ENCODE measurements at places on chromosomes 4 and X.

- no peak for DNase-seq
Measured at GRCh38 chrX:154333837-154334271, 38.3 kb downstream of the TKTL1 start.

DNA sequence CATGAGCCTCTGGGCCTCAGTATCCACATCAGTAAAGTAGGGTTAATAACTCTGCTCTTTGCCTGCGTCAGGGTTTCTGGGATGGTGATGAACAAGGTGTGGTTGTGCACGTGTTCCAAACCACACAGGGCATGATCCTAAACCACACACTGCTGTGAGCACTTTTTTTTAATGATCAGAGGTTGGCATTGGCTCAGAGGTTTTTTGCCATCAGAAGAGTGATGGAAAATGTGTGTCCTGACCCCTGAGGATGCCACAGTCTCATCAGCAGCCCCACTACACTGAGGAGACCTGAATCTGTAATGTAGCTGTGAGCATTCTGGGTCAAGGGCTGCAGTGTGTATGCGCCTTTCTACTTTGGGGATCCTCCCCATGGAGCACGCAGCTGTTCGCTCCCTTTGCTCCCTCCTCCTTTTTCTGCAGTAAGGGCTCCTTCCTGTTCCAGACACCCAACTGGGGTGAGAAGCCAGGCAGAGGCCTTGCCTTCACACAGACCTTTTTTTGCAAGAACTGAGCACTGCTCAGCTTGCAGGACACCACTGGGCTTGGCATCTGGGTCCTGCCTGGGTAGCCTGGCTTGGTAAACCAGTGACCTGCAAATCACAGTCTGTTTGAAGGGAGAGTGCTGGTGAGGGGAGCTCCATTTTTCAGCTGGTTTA is 87.5 kb downstream of the MAMLD1 start:
- DNase-seq = peak; percentile 33

DNA sequence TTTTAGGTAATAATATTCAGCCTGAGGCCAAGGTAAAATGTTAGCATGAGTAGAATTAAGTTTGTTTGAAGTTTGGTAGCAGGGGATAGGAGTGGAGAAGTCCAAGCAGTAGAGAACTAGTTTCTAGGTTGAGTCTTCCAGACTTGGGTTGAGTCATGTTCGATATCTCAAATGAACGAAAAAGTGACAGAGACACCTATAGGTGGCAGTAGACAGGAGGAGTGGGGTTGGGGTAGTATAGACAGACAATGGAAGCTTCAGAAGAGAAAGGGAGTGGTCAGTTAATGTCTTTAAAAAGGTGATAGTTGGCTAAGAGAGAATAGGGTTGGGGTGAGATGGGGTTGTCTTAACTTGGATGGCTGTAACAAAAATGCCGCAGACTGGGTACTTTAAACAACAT is 58.7 kb upstream of the EMCN start:
- no peak for DNase-seq

DNA sequence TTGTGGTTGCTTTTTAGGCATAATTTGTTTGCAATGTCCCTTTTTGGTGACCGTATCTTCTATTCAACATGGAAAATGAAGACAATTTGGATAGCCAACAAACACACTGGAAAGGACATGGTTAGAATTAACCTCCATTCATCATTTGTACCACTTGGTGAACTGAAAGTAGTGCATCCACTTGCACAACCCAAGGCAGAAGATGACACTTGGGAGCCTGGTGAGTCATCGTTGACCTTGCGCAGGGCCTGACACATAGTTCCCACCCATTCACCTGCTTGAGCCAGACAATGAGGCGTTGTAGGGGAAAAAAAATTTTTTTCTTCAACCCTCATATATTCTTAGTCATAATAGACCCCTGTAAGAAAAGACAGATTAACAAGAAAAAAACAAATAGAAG is 32.4 kb downstream of the EGF start:
- peak; percentile 67 for DNase-seq

DNA sequence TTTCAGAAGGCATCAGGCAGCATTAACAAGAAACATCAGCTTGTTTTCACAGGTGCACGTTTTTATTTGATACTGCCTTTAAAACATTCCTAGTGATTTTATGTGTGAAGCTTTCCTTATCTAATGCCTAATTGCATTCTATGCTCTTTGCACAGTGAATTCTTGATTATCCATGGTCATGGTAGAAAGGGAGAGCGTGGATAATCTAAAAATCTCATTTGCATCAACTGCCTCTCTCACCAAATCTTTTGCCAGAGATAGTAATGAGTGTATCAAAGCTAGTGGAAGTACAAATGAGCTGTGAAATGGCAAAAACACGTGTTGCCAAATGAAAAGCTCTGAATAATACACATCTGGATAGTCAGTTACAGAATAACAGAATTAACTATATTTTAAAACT is 170.5 kb downstream of the NAA11 start:
- no peak for DNase-seq

DNA sequence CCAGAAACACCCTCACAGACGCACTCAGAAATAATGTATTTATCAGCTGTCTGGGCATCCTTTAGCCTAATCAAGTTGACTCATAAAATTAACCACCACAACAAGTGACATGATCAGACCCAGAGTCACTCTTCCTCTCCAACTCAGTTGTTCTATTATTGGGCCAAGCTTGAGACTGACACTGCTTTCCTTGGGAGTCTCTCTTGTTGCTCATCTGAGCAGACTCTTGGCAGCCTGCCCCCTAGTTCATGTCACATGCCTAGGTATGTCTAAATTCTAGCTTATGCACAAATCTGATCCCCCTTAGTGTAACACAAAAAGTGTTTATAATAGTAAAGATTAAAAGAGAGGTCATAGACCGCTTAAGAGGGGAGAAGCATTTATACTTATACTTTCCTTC is 72.6 kb upstream of the ADAMTS3 start:
- no peak for DNase-seq

GRCh38 chrX:109533631-109534030 is 3.0 kb upstream of the NXT2 start:
- no peak for DNase-seq

- no peak for DNase-seq
Measured at GRCh38 chr4:35189988-35190613, 1054.2 kb downstream of the ARAP2 start.

- DNase-seq = no peak
Measured at GRCh38 chrX:92260102-92260501, 480.9 kb downstream of the PCDH11X start.

GRCh38 chr4:82069883-82070638 is 303.7 kb downstream of the HNRNPD start:
- no peak for DNase-seq

GRCh38 chr4:116391020-116391419 is 694.4 kb downstream of the TRAM1L1 start:
- no peak for DNase-seq

DNA sequence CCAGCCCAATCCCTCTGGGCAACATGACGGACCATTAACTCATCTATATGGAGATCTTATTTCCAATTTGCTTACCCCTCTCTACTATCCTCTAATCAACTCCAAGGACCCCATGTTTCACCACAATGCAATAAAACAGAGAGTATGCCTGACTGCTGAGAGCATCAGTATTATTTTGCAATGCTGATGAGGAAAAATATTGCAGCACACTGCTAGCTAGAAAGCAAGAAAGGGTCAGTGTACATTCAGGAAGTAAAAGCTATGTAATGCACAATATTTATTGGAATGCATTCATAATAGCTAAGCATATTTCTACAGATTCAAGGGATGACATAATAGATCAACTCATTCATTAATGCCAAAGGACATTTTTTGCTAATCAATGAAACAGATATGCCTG is 33.2 kb downstream of the ARAP2 start:
- no peak for DNase-seq

DNA sequence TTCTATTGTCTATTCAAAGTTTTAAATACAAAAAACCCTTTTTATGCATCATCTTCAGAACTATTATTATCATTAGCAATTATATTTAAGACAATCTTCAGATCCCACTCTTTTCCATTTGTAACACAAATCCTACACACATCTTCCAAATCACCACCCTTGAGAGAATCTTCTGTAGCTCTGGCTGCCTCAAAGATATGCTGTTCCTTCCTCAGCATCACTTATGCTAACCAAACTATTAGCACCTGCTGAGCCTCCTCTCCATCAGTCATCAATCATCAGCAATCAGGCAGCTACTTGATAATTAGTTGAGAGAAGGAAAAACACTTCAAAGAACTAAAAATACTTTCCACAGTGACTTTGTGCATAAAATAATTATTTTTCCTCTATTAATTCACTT is 1082.2 kb downstream of the C4orf33 start:
- no peak for DNase-seq

GRCh38 chrX:52425775-52426174 is 57.0 kb downstream of the XAGE2 start:
- DNase-seq = no peak

GRCh38 chr4:88439161-88439760 is 17.7 kb upstream of the HERC5 start:
- DNase-seq = no peak

DNA sequence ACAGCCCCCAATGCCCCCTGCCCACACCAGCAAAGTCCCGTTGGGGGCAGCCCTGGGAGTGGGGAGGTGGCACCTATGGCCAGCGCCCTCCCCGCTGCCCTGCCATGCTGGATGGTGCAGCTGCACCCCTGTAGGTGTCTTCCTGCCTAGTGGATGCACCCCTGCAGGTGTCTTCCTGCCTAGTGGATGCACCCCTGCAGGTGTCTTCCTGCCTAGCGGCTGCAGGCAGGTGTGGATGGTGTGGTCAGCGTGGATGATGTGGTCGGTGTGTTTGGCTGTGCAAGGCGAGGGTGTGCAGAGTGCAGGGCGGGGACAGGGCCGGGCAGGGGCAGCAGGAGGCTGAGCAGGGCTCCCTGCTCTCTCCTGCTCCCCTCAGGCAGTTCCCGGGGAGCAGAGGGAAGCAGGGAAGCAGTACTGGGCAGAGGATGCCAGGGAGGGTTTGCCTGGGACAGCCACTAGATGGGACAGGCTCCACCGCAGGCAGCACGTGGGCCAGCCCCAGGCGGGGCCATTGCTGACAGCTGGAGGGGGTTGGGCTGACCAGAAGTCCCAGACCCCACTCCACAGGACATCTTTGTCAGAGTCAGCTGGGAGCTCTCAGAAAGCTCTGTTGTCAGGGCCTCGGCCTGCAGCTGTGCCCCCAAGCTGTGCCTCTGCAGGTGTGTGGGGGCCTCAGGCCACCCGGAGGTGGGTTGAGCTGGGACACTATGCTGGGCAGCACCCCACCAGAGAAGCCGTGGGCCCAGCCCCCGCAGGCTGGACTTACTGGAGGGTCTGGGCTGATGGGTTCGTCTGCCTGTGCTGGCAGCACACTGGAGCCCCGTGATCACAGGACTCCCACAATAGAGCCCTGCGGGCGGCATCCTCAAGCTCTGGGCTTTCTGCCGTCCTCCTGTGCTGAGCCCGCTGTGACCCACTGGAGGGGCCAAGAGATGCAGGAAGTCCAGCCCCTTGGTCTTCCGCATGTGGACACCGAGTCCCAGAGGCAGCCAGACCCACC is 23.7 kb downstream of the DOK7 start:
- no peak for DNase-seq

- no peak for DNase-seq
Measured at GRCh38 chr4:16862697-16863096, 35.7 kb downstream of the LDB2 start.

DNA sequence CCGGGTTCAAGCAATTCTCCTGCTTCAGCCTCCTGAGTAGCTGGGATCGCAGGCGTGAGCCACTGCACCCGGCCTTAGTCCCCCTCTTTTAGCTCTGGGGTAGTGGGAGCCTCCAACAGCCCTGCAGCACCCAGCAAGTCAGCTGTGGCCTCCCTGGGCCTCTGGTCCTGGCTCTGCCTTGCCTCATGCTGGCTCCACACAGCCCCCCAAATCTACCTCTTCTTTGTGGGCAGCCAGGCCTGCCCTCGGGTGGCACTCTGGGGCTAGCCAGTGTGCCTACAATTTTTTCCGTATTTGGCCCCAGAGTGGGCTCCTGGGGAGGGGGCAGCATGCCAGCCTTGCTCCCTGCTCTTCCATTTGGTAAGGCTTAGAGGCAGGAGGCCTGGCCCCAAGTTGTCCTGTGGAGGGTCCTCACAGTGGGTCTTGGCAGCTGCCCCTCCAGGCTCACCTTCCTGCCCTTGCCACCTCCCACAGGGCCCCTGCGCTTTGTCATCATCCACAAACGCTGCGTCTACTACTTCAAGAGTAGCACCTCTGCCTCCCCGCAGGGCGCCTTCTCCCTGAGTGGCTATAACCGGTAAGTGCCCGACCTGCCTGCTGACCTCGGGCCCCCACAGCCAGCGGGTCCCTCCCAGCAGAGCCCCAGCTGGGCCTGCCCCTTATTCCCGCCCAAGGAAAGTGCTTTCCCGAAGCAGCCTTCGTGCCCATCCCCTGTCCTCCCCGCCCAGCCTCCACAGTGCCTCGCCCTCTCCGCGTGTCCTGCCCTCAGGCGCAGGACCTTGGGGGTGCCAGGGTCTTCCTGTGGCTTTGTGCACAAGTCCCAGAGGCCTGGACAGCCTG is 21.0 kb upstream of the ADD1 start:
- no peak for DNase-seq

- no peak for DNase-seq
Measured at GRCh38 chrX:4925911-4926310, 1212.5 kb upstream of the PRKX start.

DNA sequence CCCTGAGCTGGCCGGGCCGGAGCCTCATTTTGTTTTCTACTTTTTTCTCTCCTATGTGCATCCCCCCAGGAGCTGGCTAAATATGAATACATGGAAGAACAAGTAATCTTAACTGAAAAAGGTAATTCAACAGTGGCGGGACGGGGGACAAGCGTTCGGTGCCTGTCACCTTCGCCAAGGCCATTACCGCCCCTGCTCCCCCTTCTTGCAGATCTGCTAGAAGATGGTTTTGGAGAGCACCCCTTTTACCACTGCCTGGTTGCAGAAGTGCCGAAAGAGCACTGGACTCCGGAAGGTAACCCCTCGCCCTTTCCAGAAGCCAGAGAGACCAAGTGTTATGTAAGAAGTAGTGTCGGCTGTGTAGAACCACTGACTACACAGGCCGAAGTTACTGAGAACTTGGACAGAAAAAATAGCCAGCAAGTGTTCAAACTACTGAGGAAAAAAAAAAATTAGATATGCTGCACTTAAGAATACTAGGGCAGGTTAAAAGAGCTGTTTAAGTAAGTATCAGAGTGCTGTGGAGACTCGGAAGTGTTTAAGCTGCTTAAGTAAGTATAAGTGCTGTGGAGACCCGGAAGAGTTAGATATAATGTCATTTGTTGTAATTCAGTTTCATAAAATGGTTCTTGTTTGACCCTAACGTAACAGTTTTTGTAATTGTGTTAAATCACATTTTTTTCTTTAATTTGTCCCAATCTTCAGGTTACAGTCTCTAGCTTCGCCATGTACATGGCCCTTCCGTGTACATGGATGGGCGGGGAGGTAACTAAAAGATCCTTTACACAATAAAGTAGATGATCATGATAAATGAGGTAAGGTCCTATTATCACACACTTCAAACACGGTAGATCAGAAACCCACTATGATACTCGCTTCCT is 856 bp downstream of the SAT1 start:
- peak; percentile 19 for DNase-seq

GRCh38 chrX:32448320-32448719 is 763.0 kb downstream of the DMD start:
- no peak for DNase-seq

DNA sequence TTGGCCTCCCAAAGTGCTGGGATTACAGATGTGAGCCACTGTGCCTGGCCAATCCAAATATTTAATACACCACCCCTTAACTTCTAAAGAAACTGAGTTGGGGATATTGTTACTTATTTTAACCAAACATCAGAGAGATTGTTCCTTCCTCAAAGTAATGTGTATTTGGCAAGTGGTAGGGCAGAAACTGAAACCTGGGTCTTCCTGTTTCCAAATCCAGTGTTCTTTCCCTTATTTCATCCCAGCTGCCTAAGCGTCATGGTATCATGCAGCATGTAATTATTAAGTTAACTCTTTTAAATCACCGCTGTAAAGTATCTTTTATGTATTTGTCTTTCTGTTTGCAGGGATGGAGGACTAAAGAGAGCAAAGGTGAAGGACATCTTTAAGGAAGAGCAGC is 68.4 kb downstream of the GPAT3 start:
- DNase-seq = no peak
